NCI-H510A treated with DMSO at 0.1 percent for 48 hours (cell line): ENCODE measurements at places on chromosomes 11 and 22.

DNA sequence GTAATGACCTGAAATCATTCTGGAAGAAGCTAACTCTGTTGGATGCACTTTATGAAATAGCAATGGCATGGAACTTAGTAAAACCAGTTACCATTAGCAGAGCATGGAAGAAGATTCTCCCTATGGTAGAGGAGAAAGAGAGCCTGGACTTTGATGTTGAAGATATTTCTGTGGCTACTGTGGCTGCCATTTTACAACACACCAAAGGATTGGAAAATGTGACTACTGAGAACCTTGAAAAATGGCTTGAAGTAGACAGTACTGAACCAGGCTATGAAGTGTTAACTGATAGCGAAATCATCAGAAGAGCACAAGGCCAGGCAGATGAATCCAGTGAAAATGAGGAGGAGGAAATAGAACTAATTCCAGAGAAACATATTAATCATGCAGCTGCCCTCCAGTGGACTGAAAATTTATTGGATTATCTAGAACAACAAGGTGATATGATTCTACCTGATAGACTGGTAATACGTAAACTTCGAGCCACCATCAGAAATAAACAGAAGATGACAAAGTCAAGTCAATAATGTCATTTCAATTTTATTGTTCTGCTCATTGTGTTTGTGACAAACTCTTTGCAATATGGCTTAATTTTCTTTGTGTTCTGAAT lies 2.0 kb downstream of the JRKL start:
- no peak for DNase-seq

DNA sequence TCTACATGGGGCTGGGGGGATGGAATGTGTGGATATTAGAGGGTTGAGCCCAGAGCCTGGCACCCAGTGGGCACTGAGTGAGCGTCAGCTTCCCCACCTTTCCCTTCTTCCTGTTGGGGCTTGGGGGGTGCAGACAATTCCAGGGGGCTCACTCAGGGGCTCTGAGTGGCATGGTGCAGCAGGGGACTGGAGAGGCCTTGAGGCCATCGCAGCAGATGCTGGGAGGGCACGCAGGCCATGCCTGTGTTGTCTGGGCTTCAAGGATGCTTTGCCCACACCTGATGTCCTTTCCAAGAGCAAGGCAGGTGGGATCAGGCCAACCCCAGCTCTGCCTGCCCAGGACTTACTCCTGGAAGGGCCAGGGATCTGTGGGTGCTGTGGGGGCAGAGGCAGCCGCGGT lies 11.2 kb upstream of the TTLL12 start:
- DNase-seq, result no peak

GRCh38 chr11:65298655-65299179 lies 15.9 kb upstream of the CDC42EP2 start:
- no peak for DNase-seq

GRCh38 chr22:39241794-39242594 lies 2.8 kb downstream of the PDGFB start:
- DNase-seq, result no peak

DNA sequence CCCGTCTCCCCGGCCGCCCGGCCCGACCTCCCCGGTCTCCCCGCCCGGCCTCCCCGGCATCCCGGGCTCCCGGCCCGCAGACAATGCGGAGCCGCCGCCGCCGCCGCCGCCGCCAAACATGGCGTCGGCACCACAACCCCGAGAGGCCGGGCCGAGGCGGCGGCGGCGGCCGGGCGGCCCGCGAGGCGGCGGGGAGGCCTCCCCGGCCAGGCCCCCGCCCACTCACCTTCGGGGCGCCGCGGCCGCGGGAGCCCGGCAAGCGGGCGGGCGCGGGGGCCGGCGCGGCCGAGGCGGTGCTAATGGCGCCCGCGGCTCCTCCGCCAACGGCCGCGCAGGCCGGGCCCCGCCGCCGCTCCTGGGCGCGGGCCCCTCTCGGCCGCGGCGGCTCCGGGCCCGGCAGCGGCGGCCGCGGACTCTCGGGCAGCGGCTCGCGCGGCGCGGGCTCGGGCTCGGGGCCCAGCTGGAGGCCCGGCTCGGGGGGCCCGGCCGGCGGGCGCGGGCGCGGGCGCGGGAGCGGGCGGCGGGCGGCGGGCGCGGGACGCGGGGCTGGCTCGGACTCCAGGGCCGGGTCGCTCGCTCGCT lies 311 bp downstream of the BRD1 start:
- DNase-seq, result no peak

DNA sequence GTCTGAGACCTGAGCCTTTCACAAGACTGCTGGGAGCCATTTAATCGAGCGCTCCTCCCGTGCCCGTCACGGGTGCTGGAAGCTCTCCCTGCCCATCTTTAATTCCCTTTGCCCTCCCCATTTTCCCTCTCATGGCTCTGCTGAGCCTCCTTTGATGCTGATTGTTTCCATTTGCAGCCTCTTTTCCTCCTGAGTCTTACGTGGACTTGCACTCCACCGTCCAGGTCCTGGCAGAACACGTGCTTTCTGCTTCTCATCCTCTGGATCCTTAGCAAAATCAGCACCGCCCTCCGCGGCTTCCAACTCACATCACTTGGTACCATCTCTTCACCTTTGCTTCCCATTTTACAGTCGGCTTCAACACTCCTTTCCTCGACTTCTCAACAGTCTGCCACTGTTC lies 7.3 kb downstream of the IFT27 start:
- DNase-seq, result no peak

DNA sequence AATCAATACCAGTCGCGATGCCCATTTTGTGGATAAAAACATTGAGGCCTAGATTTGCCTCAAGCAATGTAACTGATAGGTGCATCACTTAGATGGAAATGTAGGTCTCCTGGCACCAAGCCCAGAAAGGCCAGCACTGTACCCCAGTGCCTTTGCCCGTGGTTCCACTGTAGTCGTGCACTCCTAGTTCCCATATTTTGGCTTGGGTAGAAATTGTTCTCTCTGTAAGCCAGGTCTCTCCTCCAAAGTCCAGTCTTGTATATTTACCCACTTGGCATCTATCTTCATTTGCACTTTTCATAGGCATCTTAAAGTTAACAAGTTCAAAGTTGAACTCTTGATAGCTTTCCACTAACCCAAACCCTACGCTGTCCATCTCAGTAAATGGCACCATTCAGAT lies 41.6 kb upstream of the DMC1 start:
- DNase-seq, result no peak

GRCh38 chr22:46667245-46667623 lies 47.0 kb downstream of the GRAMD4 start:
- DNase-seq, result no peak

DNA sequence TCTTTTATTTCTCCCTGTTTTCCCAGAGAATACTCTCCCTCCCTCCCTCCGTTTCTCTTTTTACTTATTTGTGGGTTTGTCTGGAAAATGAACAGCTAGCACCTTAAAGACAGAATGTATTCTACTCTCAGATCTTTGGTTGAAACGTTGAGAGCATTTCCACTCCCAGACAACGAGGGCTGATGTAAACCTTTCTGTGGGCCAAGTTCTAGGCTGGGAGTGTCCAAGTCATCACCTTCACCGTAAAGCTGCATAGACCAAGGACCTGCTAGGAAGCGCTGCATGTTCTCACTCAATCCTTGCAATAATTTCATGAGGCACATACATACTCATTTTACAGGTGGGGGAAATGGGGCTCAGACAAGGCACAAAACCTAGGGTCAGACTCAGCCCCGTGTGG lies 32.4 kb downstream of the MYH9 start:
- DNase-seq, result no peak

- DNase-seq, result no peak
Measured at GRCh38 chr22:24944217-24944937, 2.1 kb downstream of the LHFPL7 start.

DNA sequence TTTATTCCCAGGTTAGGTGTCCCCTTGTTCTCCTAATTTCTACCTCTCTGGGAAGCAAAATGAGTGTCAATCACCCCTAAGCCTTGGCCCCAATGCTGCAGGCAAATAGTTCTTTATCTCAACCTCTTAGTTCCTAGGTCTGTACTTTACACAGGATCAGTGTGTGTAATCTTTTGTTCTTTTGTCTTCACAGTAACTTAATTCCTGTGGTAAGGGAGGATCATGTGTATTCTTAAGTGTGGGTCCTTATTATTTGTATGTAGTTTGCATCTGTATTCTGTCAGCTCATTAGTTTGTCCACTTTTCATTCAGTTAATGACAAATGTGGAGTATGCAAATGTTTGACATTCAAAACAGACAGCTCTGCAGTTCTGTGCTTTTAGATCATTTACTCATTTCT lies 166.7 kb downstream of the FAT3 start:
- DNase-seq, result no peak

- no peak for DNase-seq
Measured at GRCh38 chr11:69439651-69440464, 41.6 kb upstream of the LINC01488 start.

DNA sequence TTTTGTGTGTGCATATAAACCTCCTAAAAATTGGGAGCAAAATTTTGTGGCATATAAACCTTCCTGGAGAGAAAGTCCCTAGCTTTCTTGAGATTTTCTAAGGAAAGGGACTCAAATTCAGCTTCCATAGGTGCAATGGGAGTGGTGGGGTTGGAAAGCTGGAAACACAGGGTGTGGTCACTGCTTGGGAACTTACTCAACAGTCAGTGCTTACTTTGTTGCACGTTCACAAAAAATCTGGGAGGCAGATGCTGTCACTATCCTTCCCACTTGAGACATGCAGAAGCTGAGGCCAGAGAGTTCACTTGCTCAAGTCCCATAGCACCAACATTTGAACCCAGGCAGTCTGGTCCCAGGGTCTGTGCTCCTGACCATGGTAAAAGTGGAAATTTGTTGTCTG lies 3.9 kb upstream of the CATSPERZ start:
- no peak for DNase-seq

- DNase-seq, result peak; percentile 70
Measured at GRCh38 chr11:12110201-12110713, at the start of gene MICAL2. Gene MICAL2 (plus strand): TSS chr11:12110590. CDS start chr11:12162156, 51,566 bp downstream.

GRCh38 chr22:20182365-20182764 lies 31.5 kb upstream of the CCDC188 start:
- no peak for DNase-seq

DNA sequence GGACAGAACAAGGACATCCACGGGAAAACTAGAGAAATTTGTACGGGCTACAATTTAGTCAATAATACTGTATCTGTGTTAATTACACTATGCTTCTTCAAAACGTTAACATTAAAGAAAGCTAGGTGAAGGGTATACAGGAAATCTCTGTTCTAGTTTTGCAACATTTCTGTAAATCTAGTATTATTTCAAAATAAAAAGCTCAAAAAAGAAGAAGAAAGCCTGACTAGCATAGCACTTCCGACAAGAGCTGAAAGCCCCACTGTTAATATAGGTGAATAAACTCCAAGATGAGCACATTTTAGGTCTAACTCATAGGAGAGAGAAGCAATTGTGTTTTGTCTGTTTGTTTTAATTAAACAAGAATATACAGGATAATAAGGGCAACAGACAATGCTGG lies 299.7 kb downstream of the TTC28 start:
- no peak for DNase-seq

GRCh38 chr11:102393272-102393730 lies 46.3 kb downstream of the BIRC2 start:
- DNase-seq, result no peak

DNA sequence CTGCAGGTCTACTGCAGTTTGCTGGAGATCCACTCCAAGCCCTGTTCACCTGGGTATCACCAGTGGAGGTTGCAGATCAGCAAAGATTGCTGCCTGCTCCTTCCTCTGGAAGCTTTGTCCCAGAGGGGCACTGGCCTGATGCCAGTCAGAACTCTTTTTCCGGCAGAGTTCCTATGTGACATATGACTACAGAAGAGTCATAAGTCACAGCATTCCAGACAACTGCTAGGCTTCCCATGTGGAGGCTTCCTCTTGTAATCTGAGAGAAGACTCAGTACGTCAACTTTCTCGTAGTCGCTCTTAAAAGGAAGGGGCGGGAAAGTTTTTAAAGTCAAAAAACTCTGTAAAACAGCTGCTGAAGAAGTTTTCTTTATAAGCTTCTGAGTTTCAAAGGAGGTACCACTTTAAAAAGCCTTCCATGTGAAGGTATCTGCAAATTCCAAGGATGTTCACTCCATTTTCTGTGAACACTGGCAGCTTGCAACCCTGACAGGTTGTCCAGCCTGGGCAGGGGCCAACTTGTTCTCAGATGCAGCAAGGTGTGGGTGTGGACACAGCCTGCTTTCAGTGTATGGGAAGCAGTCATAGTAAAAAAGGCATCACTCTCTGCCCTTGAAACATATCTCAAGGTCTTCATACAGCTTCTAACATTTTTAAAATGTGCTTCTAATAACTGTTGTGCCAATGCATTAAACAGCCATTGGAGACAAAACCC lies 97.8 kb downstream of the ME3 start:
- DNase-seq, result no peak

DNA sequence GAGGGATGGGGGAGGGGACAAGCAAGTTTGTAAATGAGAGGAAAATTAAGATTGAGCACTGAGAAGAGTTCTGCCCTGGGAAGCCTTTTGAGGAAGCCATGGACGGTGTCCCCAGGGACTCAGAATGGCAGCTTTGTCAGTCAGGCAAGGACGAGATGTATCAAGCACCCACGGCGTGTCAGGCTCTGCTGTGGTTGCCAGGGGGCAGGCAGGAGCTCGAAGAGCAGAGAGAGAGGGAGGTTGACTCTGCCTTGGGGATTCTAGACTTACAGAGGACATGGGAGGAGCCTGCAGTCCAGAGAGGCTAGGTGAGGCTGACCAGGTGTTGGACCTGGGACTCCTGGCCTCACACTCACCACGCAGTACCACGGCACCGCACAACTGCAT lies 29.1 kb upstream of the SYT7 start:
- peak; percentile 94 for DNase-seq

DNA sequence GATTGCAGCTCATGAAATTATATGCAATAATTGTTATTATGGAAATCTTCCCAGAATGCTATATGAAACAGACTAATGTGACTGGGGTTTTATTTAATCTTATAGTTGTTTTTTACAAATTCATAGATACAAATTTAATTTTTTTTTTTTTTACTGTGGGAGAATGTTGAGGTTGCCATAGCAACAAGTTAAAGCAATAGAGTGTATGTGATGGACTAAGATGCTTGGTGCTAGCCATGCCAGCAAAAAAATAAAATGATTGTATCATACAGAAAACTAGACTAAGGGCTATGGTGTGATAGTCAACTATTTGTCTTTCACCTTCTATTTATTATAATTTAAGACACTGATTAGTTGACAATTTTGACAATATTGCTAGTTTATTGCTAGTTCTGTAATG lies 163.2 kb upstream of the BLID start:
- DNase-seq, result no peak

- DNase-seq, result peak; percentile 45
Measured at GRCh38 chr11:19903620-19904069, 191.0 kb downstream of the NAV2 start.

- DNase-seq, result no peak
Measured at GRCh38 chr22:22936180-22936914, 48.7 kb downstream of the IGLL5 start.
